ENCODE measurements at places on chromosomes 5 and 9.

GRCh38 chr9:3040761-3041160, 196.9 kb upstream of the PUM3 start:
- DNase-seq: no peak

- no peak for DNase-seq
These were observed 690.3 kb upstream of the DMAC1 start for GRCh38 chr9:8489835-8490234.

DNA sequence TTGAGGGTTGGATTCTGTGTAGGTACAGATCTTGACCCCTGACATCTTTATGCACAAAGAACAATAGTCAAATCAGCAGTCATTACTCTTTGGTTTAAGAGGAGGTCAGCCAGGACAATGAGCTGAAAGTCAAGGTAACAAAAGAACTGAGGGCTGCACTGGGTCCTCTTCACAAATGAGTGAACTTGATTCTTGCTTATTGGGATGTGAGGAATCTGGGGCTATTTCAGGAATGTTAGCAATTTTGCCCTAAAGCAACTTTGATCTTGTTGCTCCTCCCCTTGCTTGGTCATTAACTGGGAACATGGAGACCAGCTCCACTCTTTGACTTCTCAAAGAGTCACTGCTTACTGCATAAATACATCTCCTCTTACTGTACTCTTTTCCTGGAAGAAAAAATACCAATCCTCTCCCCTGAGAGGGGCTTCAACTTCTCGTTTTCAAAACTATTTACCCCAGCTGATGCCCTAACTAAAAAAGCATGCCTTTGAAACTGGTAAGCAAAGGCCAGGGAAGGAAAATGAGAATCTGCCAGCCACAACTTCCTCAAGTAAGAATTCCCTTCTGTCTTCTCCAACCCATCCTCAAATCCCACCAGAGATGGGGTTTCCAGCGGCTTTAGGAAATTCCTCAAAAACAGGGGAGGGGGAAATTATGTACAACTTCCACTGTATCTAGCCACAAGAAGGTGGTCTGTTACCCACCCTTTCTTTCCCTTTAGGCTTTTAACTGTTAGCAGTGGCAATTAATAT, 368.3 kb downstream of the ENC1 start:
- DNase-seq: peak; percentile 61

GRCh38 chr5:144166696-144167095, 3.8 kb downstream of the YIPF5 start:
- peak; percentile 45 for DNase-seq

- peak; percentile 94 for DNase-seq
These were observed 1.5 kb upstream of the GPRIN1 start for GRCh38 chr5:176611435-176611834.

DNA sequence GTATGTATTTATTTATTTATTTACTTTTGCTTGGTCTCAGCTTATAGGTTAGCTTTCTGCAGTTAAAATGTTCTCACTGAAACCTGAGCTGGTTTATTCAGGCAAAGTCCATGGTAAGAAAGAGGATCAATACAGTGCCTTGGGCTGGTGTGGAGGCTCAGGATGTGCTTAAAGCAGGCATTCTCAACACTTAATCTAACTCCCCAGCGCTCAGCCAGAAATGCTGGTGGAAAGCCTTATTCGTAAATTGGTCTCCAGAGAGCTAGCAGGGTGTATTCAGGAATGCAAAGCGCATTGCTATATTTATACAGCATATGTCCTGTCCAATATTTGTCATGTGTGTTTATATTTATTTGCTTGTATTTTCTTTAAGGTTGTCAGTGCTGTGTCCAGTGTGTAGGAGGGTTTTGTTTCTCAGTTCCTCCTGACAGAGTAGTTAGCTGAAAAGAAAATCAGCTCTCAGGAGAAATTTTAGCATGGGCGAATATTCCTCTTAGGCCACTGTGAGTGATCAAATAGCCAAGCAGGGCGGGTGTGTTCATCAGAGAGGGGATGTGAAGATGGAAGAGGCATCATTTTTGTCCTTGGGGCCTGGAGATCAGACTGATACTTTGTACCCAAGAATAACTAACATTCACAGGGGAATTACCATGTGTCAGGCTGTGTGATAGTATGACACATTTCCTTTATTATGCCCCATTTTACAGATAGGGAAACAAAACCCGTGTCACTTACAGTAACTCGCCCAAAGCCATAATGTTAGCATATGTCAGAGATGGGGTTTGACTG, 65.8 kb downstream of the DOCK2 start:
- DNase-seq: peak; percentile 24

- DNase-seq: no peak
These were observed 1237.5 kb upstream of the CDH9 start for GRCh38 chr5:28275931-28276330.

DNA sequence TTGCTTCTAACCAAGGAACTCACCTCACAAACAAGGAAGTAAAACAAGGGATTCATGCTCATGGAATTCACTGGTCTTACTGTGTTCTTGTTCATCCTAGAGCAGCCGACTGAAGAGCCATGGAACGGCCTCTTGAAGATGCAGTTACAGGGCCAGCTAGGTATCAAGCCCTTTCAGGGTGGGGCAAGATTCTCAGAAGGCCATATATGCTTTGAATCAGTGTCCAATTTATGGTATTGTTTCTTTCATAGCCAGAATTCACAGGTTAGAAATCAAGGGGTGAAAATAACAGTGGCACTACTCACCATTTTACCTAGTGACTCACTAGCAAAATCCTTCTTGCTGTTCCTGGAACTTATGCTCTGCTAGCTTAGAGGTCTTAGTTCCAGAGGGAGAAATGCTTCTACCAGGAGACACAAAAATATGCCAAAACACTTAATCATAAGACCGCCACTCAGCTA, 159.5 kb upstream of the CDH10 start:
- peak; percentile 81 for DNase-seq

- no peak for DNase-seq
These were observed 10.4 kb upstream of the ACTBL2 start for GRCh38 chr5:57493034-57493433.

DNA sequence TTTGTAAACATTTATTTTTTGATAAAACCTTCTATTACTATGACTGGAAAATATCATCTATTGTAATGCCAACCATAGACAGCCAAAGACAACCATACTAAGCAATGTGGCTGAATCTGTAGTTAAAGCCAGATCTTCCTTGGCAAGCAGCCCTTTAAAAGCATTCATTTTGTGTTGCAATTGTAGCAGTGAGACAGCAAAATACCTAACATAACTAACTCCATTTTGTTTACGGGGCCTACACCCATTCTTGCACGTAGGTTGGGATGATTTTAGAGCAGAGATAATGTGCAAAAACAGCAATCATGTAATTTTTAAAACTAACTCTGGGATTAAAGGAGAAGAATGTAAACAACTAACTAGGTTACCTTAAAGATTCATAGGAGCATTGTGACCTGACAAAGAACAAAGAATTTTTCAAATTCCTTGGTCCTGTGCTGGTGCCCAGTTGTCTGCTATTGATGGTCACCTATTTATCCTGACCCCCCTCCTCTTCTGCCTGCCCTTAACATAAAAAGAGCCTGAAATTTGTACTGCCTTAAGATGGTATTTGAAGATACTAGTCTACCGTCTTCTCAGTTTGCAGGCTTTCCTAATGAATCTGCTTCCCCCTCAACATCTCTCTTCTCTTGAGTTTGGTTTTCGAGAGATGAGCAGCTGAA, 10.6 kb downstream of the IFNA1 start:
- peak; percentile 52 for DNase-seq

GRCh38 chr9:36765468-36766341, 193.0 kb downstream of the MELK start:
- peak; percentile 41 for DNase-seq

- DNase-seq: no peak
These were observed 451.5 kb upstream of the KIF2A start for GRCh38 chr5:61854531-61854930.

- DNase-seq: no peak
These were observed 34.5 kb downstream of the NIPSNAP3B start for GRCh38 chr9:104798209-104798995.

GRCh38 chr5:14270209-14270702, 127.1 kb downstream of the TRIO start:
- DNase-seq: peak; percentile 82

- DNase-seq: peak; percentile 86
These were observed 373 bp downstream of the FBXW5 start for GRCh38 chr9:136944212-136944518.

DNA sequence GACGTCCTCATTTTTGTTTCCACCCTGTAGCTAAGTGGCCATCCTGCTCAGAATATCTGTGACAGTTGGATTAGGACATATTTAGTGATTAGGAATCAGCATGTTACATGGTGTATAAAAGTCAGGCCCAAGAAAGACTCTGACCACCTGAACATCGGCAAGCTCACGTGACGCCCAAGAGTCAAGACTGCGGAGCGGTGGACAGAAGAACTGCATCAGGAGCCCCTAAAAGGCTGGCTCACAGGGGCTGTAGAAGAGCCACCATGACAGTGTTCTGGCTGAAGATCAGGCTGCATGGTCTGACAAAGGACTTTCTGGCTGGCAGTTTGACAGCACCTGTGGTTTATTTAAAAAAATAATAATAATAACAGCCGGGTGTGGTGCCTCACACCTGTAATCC, 185.3 kb downstream of the AUH start:
- DNase-seq: no peak

DNA sequence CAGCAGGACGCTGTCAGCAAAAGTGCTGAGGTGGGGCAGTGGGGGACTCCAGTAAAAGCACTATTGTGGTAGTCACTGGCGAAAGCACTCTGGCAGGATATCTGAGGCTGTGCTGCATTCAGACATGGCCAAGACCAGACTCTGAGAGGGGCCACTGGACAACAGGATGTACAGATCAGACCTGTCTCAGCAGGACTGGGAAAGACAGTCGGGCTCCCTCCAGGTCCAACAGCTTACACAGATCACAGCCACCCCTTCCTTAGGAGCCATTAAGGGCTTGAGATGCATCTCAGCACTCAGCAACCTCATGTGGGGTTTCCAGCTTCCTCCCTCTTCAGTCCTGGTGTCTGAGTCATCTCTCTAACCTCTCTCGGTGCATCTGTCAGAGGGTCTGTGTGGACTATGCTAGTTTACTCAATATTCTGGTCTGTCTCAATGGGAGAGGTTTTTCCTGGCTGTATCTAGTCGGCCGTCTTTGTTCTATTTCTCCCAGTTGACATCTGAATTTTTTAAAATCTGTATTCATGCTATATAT, 154.5 kb downstream of the CWC27 start:
- DNase-seq: peak; percentile 9

DNA sequence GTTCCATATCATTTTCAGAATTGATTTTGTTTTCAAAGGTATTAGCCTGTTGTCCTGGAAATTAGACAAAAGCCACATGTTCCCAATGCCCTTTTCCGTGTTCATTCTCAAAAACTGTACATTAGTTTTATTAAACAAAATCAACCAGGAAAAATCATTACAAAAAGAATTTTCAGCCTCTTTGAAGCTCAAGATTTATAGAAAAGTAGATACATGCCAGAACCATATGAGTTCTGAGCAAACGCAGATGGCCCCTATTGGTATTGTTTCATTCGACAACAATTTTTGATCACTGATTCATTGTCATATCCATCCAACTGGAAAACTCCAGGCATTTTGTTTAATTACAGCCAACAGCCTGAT, 148.5 kb upstream of the GRAMD2B start:
- no peak for DNase-seq

- DNase-seq: peak; percentile 25
These were observed 34.1 kb downstream of the SIL1 start for GRCh38 chr5:139164020-139164419.

DNA sequence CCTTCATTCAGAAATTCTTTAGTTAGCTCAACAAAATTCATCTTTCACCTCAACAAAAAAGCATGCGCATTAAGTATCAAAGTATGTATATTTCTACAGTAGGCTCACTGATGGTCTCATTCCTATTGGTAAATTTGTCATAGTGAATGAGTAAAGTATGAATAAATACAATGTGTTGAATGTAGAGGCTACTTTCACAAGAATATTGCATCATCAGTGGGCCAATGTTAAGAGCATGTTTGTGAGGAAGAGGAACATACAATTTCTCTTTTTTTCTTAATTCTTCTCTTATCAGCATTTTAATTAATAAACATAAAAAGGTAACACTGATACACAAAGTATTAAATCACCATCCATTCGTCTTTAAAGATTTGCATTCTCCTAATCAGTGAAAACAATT, 505.1 kb downstream of the CETN3 start:
- DNase-seq: peak; percentile 2

DNA sequence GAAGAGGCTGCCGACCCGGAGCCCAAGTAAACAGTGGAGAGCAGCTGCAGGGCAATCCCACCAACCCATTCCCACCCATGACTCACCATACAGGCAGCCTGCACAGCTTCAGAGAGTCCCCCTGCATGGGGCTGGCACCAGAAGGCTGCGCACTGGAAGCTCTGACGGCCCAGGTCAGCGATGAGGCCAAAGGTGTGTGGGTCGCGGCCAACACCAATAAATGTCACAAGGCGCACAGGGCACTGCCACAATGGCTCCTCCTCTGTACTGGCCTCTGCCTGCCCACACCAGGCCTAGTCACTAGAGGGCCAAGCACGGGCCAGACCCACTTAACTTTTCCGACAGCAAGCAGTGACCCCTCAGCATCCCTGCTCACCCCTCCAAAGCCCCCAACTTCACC, 3.0 kb upstream of the SRA1 start:
- DNase-seq: no peak

GRCh38 chr9:83208065-83208850, 145.3 kb upstream of the RASEF start:
- DNase-seq: no peak

DNA sequence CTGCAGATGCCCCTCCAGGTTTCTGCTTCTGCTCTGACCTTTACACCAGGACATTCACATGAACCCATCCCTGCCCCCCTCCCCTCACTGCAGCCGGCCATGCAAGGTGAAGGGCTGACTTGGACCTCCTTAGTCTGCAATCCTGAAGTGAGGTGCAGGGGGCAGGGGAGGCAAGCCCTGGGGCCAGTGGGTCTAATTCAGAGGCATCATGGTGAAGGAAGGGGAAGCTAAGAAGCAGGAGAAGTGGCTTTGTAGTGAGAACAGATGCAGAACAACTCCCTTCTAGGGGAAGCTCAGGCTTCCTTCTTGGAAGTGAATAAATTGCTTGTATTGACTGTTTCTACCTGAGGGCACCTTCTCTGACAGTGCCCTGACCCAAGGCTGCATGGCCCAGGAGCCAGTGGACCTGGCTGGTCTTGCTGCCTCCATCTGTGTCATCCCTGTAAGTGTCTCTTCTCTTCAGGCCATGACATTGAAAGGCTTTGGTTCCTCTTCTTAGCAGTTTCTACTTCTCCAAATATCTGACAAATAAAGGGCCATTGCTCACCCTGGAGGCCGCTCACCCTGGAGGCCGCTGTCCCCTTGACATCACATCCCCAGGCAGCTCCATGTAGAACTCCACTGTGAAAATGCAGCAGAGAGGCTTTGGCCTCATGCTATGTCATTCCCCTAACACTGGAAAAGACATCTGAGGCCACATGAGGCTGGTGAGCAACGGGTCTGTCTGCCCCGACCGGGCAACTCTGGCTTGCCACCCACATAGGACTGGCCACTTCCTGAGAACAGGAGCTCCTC, 55.3 kb downstream of the GADD45G start:
- DNase-seq: no peak

- no peak for DNase-seq
These were observed 14.7 kb downstream of the MTMR12 start for GRCh38 chr5:32298059-32298415.
